Stimulated activated CD8-positive, alpha-beta memory T cell treated with anti-CD3 and anti-CD28 coated beads, Interleukin-12 subunit alpha, Interleukin-12 subunit beta, amount 100 ng/mL, for 4 hours (primary cell): ENCODE measurements at places on chromosomes 6 and 20.

- no peak for DNase-seq
These were observed 578.5 kb upstream of the PTCHD4 start for GRCh38 chr6:48689498-48689897.

- no peak for DNase-seq
These were observed 1.2 kb upstream of the ZNF184 start for GRCh38 chr6:27474172-27474465.

GRCh38 chr6:166587631-166588413 lies 1.3 kb upstream of the RAMACL start:
- no peak for DNase-seq

DNA sequence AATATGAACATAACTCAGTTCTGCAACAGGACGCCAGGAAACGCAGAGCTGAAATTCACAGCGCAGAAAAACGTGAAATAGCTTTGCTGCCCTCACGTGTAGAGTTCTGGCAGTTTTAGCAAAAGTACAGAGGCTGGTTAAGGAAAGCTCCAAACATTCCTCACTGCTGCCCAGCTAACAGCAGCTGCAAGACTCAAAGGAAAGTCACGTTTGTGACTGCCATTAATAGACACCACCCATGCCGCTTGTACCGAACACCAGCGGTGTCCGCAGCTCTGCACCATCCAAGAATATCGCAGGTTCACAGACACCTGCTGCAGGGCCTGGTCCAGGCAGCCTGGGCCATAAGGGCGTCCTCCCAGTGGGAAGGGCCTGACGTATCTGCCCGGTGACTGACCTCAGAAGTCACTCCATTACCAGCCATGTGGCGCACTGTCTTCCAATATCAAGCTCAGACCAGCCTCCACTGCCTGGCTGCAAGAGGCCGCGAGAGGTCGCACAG lies 61.4 kb downstream of the WDR27 start:
- no peak for DNase-seq

DNA sequence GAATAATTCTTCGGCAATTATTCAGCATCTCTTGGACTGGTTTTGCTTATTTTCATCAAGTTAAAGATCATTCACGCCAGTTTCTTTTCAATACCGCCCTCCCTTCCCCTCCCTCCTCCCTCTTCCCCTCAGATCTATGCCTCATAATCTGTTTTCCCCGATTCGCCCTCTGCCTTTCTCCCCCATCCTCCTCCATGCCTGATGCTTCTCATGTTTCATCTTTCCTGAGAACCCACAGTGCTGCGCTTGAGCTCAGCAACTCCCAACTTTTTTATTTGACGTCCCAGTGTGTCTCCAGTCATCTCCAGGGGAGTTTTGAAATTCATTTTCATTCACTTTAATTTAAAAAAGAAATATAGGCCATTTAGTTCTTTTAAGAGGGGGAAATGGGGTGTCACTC lies 142.7 kb downstream of the PTPRT start:
- no peak for DNase-seq

GRCh38 chr6:25340431-25341202 lies 61.4 kb downstream of the CARMIL1 start:
- DNase-seq: no peak

DNA sequence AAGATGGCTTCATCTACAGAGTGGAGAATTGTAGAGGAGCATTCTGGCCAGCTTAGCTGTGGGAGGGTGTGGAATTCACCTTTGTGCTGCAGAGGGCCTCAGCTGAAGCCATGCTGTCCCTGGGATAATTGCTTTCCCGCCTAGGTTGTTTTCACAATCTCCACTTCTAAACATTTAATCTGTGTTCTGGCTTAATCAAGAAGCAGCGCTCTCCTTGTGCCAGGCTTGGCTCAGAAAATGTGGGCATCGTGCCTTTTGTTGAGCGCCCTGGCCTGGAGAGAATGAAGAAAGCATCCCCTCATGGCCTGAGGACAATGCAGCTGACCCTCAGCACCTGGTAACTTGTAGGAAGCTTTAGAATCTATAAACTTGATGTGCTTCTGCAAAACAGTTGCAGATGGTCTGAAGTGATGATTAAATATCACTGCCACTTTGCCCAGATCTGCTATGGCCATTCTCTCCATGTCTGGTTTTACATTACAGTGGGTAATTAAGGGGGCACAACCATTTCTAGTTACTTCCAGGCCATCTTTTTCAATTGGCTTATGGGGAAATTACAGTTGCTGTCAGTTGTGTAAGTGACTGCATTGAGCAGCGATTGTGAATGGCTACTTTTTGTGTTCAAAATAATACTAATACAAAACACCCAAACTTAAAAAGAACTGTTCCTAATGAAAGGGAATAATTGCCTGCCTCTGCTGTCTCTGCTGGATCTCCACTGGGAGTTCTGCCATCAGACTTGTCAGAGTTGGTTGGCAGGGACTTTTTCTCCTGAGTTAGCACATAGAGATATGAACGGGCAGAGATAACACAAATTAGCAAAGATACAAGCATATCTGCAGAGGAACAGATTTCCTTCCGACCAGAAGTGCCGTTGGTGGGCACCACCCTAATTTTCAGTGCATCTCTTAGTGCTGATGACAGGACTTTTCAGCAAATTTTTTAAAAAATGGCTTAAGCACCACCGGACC lies 18.4 kb downstream of the CTNNBL1 start:
- DNase-seq: no peak

DNA sequence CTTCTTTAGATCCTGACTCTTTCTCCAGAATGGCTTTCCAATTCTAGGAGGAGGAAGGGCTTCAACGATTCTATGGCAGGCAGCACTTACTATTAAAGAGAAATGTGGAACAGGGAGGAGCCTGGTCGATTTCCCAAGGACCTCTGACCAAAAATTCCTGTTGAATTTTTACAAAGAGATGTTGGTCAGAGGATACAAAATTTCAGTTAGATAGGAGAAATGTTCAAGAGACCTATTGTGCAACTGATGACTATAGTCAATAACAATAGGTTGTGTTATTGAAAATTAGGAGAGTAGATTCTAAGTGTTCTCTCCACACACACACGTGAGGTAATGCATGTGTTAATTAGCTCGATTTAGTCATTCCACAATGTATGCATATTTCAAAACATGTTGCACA lies 130.1 kb upstream of the TNFAIP3 start:
- no peak for DNase-seq

DNA sequence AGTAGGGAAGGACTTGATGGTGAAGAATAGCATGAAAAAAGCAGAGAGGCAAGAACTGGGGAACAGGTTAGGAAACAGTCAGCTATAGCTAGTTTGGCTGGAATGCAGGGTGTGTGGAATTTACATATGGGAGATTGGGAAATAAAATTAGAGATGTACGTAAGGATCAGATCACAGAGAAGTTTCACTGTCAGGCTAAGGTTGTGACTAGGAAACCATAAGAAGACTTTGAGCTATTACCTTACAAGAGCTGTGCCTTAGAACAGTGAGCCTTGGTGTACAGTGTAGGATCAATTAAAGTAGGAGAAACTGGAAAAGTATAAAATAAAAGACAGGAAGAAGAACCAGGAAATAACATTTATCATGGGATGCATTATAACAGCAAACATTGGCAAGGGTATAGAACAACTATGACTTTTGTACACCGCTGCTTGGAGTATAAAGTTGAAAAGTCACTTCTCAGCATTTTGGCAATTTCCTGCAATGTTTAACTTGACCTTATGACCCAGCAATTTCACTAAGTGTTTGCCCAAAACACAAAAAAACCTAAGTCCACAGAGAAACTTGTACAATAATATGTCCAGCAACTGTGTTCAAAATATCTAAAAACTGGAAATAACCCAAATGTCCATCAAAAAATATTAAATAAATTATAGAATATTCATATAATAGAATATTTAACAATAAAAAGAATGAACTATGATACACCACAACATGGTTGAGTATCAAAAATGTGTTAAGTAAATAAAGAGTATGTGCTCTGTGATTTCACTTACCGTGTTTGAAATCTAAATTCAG lies 31.2 kb upstream of the SPTLC3 start:
- no peak for DNase-seq

- no peak for DNase-seq
These were observed 34.9 kb downstream of the AGPAT4 start for GRCh38 chr6:161239001-161239400.

- DNase-seq: no peak
These were observed 152.4 kb upstream of the ESR1 start for GRCh38 chr6:151655099-151655498.

- DNase-seq: no peak
These were observed 66.0 kb upstream of the UTRN start for GRCh38 chr6:144219056-144219685.

GRCh38 chr6:127404133-127404532 lies 55.1 kb downstream of the KIAA0408 start:
- DNase-seq: no peak

DNA sequence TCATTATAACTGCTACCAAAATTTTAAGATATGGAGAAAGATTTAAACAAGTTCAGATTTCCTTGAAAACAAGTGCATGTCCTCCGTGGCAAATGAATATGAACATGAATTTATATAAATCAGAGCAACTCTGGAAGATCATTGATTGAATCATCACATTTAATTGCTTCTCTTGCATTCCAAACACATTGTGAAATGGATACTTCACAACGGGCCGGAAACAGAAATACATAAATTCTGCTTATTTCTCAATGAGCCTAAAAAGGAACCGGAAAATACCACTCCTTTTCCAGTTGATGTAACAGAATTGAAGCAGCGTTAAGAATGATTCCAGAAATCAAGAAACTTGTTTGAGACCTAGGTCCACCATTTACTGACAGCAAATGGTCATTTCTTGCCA lies 134.6 kb upstream of the BTN3A2 start:
- DNase-seq: no peak

- DNase-seq: no peak
These were observed 14.6 kb upstream of the CFAP206 start for GRCh38 chr6:87393026-87393622.
